ENCODE measurements at places on chromosomes 11 and 22. TPM values are rescaled to one million over a fixed set of nuclear protein-coding genes. Genes with fewer than 3 reads are reported as not detected.

C11orf52 gene
- 0.33 TPM for total RNA-seq

GLYAT gene
- total RNA-seq = not detected

AQP11 gene
- total RNA-seq = 0.89 TPM

MYO7A gene
- total RNA-seq = 1.4 TPM

BBOX1 gene
- not detected for total RNA-seq

FAM227A gene
- 0.68 TPM for total RNA-seq

P2RY6 gene
- total RNA-seq = 2.8 TPM

PLAAT5 gene
- total RNA-seq = not detected

INPP5J gene
- 0.42 TPM for total RNA-seq

UBQLN3 gene
- total RNA-seq = not detected

MS4A4A gene
- total RNA-seq = not detected

Measured in A549 treated with dexamethasone at 1 μM for 4 hours (cell line).